ENCODE measurements at places on chromosomes 5 and 9. TPM values are rescaled to one million over a fixed set of nuclear protein-coding genes. Genes with fewer than 3 reads are reported as not detected.

DNA sequence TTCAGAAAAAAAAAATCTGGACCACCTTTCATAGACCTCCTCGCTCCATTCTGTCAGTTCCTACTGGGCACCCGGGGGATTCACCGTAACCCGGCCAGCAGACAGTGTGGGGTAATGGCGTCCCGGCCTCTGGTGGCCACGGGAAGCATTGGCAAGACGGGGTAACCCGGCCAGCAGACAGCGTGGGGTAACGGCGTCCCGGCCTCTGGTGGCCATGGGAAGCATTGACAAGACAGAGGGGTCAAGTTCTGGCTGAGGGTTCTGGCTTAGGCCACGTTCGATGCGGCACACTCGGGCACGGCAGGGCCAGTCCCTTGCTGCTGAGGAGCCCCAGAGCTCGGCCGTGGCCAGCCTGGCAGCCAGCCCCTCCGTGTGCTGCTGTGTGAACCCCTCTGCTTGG lies 116.2 kb upstream of the RAPGEF1 start:
- DNase-seq = no peak

- no peak for DNase-seq
Measured at GRCh38 chr5:50694027-50694590, 27.7 kb downstream of the PARP8 start.

GRCh38 chr9:5628183-5628529 lies 751 bp upstream of the RIC1 start:
- DNase-seq = no peak

DNA sequence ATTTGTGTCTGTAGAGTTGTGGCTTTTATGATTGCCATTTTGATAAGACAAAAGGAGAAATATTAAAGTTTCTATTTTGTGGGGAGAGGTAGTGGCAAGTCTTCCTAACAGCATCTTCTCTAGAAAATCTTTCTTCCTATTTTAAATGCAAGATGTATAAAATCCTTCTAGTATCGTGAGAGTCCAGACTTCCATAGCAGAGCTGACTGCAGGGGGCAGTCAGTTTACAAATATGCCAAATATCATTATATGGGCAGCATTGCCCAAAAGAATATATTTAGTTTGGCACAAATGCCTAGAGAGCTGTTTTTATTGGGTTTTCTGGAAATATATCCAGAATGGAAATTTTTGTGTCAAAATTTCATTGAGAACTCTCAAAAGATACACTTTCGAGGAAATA lies 82.1 kb upstream of the ALDH1A1 start:
- no peak for DNase-seq

GRCh38 chr5:146706321-146706972 lies 172.1 kb downstream of the PPP2R2B start:
- DNase-seq = no peak

DNA sequence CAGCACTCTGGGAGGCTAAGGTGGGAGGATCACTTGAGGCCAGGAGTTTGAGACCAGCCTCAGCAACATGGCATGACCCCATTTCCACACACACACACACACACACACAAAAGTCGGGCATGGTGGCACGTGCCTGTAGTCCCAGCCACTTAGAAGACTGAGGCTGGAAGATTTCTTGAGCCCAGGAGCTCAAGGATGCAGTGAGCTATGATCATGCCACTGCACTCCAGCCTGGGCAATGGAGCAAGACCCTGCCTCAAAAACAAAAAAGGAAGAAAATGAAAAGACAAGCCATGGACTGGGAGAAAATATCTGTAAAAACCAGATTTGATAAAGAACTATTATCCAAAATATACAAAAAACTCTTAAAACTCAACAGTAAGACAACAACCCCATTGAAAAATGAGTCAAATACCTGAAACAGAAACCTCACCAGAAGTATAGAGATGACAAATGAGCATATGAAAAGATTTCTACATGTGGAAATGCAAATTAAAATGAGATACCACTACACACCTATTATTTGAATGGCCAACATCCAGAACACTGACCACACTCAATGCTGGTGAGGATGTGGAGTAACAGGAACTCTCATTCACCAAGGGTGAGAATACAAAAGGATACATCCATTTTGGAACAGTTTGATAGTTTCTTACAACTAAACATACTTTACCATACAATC lies 24.7 kb downstream of the DNAJA1 start:
- no peak for DNase-seq

Gene PCDHGA1
- total RNA-seq = 0.29 TPM

Gene PCDHGA5
- 0.12 TPM for total RNA-seq

Measured in Calu3 (cell line).